ENCODE measurements at places on chromosomes 3 and 15. TPM values are rescaled to one million over a fixed set of nuclear protein-coding genes. Genes with fewer than 3 reads are reported as not detected.

DNA sequence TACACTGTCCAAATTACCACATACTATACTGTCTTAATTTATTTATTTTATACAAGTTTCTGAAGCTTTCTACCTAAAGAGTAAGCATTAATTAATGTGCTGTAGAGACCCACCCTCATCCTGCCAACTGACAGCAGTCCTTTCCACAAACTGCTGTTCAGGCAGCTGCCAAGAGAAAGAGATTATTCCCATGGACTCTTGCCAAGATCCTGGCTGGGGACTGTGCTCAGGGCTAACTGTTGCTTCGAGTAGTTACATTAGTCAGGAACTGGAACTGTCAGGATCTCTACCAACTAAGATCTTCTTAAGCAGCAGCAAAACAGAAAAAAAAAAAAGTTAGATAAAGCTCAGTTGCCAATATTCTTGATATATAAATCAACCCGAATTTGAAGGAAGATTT is 398.8 kb downstream of the MECOM start:
- no peak for DNase-seq

- no peak for DNase-seq
These were observed 122.1 kb downstream of the PDCD6IP start for GRCh38 chr3:33920511-33920910.

GRCh38 chr3:4722103-4722502 is 229.0 kb downstream of the ITPR1 start:
- DNase-seq: no peak

GRCh38 chr3:128598884-128599664 is 51.5 kb downstream of the RPN1 start:
- no peak for DNase-seq

DNA sequence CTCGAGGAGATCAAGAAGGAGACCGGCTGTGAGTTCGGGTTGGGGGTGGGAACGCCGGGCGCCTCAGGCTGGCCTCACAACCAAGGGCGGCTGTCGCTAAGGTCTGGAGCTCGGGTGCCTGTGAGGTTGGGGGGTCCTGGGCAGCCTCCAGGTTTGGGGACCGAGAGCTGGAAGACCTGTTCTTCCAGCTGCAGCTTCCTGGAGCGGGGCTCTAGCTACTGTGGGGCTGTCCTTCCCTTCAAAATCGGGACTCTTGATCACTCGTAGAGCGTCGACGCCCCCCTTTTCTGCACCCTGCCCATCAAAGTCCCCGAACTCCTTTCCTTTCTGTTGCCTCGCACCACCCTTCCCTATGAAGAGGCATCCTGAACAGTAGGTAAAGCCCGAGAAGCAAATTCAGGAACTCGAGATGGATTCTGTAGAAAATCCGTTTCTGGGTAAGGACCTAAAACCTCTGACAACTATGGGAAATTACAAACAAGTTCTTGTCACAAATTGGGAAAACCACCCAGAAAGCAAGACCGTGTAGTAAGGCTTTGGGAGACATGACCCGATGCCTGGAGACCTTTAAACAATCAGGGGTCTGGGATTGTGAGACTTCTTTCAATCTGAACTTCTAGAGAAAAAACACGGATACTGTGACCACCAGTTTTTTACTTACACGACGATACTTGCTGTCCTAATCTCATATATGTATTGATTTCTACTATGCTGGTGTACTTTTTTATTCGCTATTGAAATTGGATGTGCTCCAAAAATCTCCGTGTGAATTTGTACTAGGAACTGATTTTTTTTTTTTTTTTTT is 556 bp downstream of the CHP1 start:
- no peak for DNase-seq

DNA sequence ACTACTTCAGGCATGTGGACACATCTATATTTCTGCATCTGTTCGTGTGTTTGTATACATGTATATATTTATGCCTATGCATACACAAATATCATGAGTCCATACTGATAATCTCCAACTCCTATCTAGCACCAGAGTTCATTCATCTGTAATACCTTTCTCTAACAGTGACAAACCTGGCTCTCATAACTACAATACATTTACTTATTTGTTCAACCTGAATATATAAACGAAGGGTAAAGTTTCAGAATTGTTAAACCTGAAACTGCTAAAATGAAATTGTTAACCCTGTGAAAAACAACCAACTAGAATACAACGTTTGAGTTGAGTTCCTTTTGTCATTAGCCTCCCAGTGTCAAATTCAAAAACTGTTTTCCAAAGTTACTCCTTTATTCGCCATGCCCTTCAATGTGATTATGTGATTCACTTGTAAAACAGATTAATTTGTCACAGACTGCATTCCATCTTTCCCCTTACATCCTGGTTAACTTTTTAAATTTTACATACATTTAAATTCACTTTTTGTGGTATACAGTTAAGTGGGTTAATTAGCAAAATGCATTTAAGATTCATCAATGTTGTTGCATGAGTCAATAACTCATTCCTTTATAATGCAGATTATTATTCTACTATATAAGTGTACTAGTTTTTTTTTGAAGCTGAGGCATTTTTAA is 58.5 kb downstream of the PIK3R4 start:
- DNase-seq: no peak

- peak; percentile 21 for DNase-seq
These were observed 230.8 kb downstream of the FEZF2 start for GRCh38 chr3:62142331-62143085.

DNA sequence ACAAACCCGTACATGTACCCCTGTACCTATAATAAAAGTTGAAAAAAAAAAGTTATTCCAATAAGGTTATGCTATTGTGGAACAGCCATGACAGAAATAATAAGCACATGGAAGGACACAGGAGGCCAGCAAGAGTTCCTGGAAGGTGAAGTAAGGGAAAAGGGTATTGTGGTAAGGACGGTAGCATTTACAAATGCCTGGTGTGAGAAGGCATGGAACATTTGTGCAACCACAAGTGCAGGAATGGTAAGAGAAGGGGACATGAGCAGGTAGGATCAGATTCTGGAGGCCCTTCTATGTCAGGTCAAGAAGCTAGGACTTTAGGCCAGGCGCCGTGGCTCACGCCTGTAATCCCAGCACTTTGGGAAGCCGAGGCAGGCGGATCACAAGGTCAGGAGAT is 82.5 kb downstream of the PPP2R3A start:
- DNase-seq: no peak

DNA sequence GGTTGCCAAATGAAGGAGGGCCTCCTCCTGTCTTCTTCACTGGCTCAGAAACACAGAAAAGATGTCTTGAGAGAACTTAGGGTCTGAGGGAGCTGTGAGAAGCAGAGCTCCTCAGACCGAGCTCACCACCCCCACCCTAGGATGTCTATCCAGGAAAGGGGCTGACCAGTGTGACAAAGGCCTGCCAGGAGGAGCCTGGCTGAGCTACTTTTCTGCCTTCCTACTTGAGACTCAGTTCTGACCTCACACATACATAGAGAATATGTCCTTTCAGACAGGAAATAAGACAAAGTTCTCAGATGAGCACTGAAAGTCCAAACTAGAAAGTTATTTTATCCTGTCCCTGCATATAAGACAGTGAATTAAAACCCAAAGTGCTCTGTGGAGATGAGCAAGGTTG is 54.5 kb downstream of the KIF9 start:
- DNase-seq: no peak

DNA sequence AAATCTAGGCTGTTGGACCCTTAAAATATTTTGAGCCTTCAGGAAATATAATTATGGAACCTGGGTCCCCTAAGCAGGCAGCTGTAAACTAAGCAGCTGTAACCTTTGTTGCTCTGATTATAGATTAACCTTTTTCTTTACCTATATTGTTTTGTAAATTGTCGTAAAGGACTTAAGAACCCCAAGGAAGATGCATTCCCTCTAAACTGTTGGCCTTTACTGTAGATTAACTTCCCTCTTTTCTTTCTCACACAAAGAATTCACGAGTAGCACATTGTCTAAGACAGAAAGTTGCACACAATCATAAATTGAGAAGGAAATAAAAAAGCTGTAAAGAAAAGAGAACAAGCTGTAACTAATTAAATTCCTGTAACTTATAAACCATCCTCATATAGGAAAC is 877.3 kb downstream of the ROBO2 start:
- no peak for DNase-seq

DNA sequence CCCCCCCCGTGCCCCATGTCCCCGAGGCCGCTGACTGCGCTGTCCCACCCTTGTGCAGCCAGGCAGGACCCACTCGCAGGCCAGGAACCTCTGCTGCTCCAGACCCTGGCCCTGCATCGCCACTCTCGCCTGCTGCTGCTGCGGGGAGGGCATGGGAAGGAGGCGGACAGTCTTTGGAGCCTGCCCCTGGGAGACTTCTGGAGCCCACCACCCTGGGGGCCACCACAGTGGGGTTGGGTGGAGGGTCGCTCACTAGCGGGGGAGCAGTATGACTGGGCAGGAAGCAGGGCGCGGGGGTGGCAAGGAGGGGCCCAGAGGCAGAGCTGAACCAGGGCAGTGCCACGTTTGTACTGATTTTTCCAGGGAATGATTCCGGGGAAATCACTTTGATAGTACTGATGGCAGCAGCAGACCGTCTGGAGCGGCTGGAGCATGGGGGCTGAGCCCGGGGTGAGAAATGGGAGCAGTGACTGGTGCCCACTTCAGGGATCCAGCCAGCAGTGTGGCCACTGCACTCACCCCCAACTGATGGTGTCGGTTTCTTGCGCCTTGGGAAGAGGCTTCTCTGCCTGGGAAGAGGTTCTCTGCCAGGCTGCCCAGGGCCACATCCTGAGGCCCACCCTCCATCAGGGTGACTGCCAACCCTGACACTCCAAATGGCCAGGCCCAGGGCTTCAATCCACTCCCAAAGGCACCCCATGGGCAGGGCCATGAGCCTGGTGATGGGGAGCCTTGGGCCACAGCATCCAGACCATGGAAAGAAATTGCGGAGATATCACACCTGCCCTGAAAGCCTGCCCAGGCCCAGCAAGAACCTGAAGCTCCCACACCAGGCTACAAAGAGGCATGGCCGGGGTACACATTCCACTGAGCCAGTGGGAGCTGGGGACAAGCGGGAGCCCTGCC is 53.7 kb downstream of the LSAMP start:
- no peak for DNase-seq

DNA sequence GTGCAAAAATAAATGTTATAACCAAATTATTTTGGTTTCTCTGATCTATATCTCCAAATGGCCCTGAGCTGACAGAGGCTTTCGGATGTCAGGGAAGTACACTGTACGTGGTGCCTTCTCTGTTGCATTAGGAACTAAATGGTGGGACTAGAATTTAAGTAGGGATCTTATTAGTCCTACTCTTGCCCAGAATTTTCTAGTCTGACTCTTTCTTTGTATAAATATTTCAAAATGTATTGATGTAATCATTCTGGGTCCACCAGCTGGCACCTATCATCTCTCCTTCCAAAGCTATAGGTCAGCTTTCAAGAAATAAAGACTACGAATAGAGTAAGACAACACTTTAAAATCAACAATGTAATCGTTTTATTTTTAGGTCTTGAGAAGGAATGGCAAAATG is 22.3 kb upstream of the MLF1 start:
- DNase-seq: no peak

GRCh38 chr3:184039414-184039813 is 7.9 kb downstream of the HTR3D start:
- DNase-seq: no peak

DNA sequence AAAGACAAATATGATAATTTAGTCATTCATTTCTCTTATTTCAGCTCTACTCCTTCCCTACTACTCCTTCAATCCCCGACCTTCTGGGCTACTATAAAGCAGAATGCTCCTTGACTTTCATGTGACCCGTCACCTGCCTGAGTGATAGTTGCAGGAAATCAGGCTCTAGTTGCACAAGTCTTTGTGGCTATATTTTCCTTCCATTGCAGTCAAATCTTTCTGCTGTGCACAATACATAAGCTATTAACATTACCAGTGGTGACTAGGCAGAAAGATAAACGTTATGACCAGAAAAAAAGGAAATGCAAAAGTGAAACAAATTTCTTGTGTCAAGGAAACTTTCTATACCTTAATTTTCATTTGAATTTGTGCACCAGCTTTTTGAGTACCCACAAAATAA is 2.3 kb downstream of the SUCNR1 start:
- DNase-seq: peak; percentile 38

Gene PARP6
- total RNA-seq: 45.0 TPM

Gene WDR49
- total RNA-seq: not detected

Gene SH3GL3
- 1.0 TPM for total RNA-seq

Gene ITIH1
- total RNA-seq: not detected

Gene TM4SF18
- total RNA-seq: not detected

Gene AMT
- 4.9 TPM for total RNA-seq

Gene CHRD
- under 0.01 TPM for total RNA-seq

Data from kidney epithelial cell (primary cell).